Frontal cortex (tissue), 4 donors: ENCODE measurements at places on chromosomes 6 and 20.

GRCh38 chr20:64196847-64197306 is 32.6 kb downstream of the MYT1 start:
- DNase-seq = no peak

DNA sequence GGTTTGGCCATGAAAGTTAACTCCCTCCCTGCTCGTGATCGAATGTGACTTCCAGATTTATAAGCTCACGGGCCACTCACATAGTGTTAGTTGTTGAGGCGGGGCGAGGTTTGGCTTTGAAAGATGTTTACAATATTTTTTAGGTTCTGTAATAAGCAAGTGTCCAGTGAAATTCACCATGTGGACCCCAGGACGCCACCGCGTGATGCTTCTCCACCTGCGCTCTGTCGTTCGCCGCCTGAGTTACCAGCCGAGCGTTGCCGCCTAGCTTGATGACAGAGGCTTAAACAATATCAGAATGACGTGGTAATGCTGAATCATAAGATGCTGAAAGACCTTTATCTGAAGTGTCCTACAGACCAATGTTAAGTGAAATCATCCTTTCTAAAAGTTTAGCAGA is 241.0 kb downstream of the MYLK4 start:
- DNase-seq = no peak

GRCh38 chr6:109118871-109119354 is 23.6 kb downstream of the CEP57L1 start:
- no peak for DNase-seq

DNA sequence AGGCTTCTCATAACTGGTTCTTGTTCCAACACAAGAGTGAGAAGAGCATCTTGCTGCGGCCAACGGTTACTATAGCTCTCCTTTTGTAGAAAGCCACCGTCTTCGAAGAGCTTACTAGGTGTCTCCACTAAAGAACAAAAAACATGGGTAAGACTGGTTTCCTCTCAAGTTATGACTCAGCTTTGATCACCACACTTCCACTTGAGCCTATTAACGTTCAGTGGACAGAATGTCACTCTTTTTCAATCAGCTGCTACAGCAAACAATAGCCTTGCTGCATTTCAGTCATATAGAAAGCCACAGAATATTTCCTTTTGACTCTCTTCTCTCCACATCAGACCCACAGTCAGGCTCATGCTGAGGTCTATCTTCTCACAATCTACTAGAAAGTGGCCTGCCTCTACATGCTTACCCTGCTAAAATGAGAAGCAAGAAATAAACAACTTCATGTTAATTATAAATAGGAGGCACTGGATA is 243.5 kb upstream of the PREP start:
- no peak for DNase-seq

DNA sequence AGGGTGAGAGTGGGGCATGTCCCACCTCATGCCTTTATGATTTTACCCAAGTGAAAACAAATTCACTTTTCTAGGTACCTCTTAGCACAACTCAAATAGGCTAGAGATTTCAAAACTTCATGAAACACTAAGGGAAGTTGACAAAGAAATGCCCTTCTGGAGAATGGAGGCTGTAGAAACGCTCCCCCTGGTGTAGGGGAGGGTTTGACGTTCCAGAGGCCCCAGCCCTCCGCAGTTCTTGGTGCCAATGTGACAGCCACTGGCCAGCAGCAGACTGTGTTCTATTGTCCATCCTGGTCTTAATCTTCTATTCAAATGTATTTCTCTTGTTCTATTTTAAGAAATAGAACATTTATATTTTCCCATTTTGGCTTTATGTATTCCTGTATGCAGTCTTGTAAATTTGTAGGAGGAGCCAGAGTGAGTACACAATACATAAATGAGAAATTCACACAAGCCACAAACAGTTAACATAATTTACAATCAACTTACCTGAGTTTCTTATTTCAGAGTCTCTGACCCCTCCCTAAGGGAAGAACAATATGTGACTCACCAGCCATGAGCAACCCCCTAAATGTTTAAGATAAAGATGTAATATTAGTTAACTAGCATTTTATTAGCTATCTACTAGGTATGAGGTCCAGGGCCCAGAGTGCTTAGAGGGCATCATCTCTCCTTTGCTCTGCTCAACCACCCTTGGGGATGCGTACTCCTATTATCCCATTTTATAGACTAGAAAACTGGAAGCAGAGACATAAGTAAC is 8.8 kb upstream of the MUC21 start:
- DNase-seq = no peak

GRCh38 chr6:63352544-63353285 is 32.9 kb upstream of the LGSN start:
- DNase-seq = no peak

GRCh38 chr20:19967445-19967844 is 49.7 kb upstream of the NAA20 start:
- DNase-seq = no peak

DNA sequence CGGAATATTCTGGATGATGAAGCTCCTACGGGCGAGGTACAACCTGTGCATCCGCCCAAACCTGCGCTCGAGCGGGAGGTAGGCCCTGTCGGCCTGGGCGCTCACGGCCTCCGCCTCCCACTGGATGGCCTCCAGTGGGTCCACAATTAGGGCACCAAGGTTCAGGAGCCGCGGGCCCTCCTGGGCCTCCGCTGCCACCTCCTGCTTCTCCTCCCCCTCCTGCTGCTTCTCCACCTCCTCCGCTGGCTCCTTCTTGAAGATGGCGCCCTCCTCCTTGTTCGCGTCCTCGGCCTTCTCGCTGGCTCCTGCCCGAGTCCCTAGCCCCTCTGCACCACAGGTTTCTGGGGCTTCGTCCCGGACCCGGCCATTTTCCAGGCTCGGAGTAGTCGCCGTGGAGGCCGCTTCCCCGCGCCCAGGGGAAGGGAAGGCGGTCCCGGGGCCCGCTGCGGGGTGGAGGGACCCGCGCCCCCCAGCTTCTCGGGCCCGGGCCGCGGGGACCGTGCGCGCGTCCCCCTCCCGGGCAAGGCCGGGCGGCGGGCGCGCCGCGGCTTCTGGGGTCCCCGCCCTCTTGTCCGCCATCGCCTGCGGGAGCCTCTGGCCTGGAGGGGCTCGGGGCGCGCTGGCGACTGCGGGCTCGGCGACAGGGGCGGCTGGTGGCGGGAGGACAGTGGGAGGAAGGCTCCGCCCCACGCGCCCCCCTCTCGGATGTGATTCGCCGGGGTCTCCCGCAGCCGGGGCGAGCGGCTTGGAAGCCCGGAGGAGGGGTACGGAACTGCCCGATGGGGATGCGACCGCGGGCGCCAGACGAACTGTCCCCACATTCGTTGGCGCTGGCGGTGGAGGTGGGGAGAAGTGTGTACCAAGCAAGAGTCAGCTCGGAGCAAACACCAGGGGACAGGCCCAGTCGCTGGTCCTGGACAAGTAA is 17.6 kb downstream of the PLAGL2 start:
- DNase-seq = peak; percentile 54

DNA sequence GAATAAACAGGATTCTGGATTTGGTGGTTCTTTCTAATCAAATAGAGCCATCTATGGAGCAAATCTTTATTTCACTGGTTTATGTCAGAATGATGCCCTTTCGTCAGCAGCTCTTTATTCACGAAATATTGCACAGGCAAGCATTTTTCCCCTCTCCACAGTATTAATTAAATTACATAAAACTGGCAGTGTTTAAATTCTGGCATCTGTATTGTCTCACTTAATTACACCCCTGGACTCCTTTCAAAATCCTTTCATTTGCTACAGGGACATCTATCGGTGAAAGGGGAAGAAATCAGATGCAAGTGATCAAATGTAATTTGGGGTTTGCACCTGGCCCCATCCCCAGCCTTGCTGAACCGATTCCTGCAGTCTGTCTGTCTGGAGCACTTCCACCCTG is 801.9 kb downstream of the QKI start:
- peak; percentile 11 for DNase-seq
